Stimulated activated CD4-positive, alpha-beta T cell treated with anti-CD3 and anti-CD28 coated beads, Interleukin-4, amount 100 ng/mL, for 48 hours (primary cell): ENCODE measurements at places on chromosomes 3 and 15.

GRCh38 chr3:109021556-109021955 lies 67.9 kb upstream of the GUCA1C start:
- DNase-seq, result no peak

GRCh38 chr3:9408061-9408460 lies 10.6 kb downstream of the SETD5 start:
- no peak for DNase-seq

DNA sequence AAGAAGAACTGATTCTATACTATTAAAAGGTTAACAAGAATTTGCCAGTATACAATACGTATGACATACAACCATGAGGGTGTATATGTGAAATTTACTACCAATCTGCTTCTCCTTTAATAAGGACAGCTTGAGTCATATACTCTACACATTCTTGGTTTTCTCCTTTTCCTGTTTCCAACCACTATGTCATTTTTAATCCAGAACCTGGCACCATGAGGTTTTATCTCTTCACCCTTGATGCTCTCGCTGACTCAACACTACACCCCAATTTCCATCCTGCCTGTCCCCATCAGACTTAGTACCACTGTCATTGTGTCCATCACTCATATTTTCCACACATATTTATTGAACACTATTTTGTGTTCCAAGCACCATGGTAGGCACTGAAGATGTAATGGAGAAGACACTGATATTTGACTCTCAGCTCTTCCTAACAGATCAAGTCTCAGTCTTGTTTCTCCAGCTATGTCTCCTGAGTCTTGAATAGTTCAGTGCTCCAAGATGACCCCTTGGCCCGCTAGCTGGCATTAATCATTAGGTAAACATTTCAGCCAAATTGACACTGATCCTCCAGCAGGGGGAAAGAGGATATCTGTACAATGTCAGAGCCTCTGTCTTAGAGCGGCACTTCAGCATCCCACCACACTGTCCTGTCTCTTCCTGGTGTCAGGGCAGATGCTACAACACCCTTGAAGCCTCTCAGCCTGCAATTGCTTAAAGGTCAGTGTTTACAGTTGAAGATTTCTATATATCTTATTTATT lies 11.2 kb upstream of the COL8A1 start:
- DNase-seq, result no peak

GRCh38 chr15:37106490-37107001 lies 6.2 kb upstream of the MEIS2 start:
- DNase-seq, result no peak

DNA sequence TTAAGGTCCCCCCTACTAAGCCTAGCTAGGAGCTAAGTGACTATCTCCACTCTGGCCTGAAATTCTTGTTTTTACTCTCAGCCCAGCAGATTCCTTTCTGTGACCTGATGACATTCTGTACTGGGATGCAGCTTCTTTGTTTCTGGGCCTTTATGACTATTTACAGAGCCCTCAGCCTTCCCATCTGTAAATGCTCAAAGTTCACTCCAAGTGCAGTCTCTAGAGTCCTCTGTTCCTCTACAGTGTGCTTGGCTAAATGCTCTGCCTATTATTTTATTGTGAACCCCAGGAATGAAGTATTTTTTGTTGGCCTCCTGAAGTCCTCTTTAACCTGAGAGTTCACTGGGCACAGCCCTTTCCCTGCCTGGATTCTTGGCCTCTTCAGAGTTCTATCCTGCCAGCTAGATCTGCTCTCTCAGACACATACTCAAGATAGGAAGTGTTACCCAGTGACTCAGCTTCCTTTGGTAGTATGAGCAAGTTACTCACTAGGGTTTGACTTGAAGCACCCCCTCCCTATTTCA lies 278.1 kb upstream of the P2RY1 start:
- no peak for DNase-seq

- DNase-seq, result no peak
Observed at GRCh38 chr15:57059026-57059660, 140.7 kb downstream of the TCF12 start.

DNA sequence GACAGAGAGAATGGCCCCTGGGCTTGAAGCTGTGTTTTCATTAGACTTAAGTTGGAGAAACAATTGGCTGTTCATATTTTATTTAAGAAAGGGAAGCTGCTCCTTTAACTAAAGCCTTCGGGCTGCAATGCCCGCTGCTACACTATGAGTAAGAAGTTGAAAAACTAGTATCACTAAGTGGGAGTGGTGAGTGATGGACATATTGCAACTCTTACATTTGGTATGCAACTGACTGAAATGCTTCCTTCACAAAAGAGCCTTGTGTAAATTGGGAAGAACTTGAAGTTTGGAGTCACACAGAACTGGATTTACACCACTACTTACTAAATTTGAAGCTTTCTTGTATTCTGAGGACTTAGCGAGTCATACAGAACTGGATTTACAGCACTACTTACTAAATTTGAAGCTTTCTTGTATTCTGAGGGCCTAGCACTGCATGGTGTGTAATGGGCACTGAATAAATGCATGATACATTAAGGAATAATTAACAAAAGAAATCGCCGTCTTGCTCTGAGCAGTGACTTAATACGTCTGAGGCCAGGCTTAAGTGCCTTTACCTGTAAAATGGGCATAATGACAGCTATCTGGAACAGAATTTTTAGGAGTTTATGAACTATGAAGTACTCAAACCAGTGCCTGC lies 149.5 kb downstream of the RYR3 start:
- no peak for DNase-seq

DNA sequence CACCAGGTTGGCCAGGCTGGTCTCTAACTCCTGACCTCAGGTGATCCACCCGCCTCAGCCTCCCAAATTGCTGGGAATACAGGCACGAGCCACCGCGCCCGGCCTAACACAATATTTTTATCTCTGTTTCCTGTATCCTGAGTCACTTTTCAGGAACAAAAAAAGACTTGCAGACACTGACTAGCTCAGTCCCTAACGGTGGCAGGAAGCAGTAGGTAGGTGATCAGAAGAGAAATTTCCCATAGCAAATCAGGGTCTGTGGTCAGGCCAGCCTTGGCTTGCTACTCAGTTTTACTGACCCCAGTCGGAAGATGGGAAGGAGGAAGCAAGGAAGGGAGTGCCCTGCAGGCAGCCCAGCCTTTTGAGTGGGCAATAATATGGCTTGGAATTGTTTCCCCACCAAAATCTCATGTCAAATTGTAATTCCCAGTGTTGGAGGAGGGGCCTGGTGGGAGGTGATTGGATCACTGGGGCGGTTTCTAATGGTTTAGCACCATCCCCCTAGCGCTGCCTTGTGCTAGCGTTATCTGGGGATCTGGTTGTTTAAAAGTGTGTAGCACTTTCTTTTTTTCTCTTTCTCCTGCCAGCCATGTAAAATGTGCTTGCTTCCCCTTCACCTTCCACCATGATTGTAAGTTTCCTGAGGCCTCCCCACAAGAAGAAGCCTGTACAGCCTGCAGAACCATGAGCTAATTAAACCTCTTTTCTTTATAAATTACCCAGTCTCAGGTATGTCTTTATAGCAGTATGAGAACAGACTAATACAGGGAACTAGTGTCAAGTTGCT lies 19.5 kb upstream of the CDCP1 start:
- DNase-seq, result no peak

DNA sequence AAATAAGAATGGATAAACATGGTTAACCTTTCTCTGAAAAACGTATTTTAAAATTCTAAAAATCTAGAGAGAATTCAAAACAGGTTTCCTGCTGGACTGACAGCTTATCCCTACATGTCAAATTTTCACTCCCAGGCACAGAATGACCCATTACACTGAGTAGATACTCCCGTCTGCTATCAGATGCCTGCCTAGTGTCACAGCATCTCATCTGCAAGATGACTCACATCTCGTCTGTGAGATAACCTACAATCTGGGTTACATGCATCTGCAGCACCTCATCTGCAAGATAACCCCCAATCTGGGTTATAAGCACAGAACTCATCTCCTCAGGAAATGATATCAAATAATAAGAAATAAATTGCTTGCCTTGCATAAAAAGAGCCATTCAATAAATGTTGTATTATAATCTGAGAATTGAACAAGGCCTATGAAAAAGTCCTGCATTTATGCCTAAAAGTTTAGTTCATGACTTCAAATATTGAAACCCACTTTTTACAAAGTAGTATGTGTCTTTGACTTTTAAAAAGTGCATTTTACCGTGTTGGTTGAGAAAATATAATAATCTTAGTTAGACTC lies 188.3 kb upstream of the THBS1 start:
- DNase-seq, result no peak

DNA sequence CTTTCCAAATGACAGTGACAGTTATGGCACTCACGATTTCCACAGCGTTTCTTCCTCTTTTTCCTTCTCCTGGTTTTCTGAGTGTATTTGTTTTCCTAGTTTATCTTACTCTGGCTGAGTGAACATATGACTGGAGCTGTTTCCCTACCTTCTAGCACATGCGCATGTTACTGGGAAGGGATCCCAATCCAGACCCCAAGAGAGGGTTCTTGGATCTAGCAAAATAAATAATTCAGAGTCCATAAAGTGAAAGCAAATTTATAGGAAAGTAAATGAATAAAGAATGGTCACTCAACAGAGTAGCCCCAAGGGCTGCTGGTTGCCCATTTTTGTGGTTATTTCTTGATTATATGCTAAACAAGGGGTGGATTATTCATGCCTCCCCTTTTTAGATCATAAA lies 23.8 kb downstream of the METTL6 start:
- DNase-seq, result no peak

DNA sequence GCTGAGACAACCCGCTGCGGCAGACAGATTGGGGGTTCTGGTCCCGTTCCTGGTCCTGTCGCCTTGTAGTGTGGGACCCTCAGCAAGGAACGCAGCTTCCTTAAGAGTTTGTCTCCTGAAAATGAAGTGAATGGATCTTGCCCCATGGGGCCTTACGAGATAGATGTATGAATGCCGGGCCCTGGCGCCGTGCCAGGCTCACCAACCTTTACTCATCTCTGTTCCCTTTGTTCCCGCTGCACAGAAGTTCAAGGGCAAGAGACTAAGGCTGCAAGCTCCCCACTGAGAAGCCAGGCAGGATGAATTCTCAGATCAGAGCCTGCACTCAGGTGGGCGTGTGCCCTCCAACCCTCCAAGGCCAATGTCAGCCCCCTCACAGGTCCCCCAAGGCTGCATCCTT lies 162.7 kb upstream of the IQSEC1 start:
- no peak for DNase-seq

- no peak for DNase-seq
Observed at GRCh38 chr15:35043373-35044095, 41.6 kb downstream of the NANOGP8 start.

DNA sequence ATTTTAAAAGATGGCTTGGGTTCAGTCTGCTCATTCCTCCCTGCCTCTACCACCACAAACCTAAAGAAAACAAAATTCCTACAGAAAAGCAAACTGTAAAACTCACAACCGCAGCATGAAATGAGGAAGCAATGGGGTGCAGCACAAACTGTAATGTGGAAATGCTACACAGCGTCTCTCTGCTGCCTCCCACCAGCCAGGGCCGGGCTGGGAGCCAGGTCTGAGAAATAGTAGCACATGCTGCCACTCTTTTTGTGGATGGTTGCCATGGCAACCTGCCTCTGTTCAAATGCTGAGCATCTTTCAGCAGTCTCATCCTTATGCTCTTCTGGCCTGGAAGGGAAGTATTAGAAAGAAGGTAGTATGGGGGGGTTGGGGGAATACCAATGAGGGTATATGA lies 55.4 kb downstream of the EOMES start:
- no peak for DNase-seq

DNA sequence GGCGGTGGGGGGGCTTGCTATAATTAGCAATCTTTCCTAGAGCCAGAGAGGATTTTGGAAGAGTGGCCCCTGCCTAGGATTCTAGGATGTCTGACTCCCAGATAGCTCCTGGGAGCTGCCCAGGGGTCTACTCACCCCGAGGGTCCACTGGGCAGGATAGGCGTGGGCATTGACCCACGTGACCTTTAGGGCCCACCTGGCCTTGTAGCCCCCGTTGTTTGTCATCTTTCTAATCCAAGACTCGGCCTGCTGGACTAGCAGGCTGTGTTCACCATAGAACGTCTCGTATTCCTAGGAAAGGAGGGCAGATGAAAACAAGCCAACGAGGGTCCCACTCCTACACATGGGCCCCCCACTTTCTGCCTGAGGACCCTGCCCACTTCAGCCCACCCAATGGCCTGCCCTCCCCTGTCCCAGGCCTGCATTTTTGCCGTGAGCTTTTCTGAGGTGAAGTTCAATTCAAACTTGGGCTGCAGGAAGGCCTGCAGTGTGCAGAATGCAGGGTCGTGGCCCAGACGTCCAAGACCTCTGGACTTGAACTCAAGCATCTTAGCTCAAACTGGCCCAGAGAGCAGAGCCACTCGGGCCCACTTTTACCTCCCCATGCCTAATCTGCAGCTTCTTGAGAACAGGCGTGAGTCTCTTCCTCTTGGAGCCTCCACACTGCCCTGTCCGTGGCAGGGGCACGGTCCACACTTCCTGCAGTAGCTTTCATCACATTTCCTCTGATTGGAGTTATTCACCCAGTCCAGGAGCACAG lies 41.5 kb downstream of the MUC4 start:
- no peak for DNase-seq

DNA sequence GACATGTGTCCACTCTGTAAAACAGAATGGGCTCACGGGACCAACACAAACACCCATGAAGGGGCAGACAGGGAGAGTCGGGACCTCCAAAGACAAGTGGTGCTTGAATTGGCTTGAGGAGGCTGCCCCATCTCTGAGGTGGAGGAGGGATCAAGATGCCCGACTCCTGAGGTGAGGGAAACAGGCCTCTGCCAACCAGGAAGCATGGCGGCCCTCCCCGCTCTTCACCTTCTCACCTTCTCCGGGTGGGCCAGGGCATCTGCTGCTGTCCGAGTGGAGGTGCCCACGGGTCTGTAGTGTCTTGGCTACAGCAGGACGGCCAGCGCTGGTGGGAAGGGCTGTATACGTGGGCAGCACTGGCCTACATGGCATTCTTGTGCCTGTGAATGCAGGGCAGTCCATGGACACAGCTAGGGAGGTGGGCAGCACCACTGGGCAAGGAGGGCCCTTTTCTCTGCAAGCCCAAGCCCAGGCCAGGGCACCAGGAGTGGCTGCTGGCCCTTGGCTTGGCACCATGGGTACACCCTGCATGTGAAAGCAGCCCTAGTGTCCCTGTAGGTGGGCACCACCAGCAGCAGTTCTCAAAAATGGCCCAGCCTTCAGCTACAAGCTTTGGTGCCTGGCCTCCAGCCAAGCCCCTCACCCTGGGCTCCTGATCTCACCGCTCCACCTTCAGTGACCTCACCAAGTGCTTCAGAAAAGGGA lies 79.4 kb downstream of the SNRK start:
- DNase-seq, result no peak

GRCh38 chr3:25513642-25514266 lies 85.7 kb downstream of the RARB start:
- DNase-seq, result no peak

- DNase-seq, result no peak
Observed at GRCh38 chr3:122986693-122987179, 40.8 kb downstream of the SEMA5B start.
